ENCODE measurements at places on chromosomes 7 and 10.

DNA sequence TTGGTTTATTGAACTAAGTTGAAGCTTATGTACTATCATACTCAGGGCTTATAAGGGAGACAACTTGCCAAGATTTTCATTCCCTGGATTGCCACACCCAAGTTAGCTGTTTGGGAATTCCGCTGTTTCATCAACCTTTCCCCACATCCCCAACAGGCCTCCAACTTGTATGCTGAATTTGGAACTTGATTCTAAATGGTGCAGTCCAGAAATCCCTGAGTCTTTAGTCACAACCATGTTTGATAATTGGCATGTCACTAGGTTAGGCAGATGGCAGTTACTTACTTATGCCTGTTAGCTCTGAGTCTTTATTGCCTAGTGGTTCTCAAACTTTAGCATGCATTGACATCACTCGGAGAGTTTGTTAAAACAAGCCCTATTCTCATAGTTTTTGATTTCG, 135.4 kb upstream of the PRPS1L1 start:
- DNase-seq, result no peak

DNA sequence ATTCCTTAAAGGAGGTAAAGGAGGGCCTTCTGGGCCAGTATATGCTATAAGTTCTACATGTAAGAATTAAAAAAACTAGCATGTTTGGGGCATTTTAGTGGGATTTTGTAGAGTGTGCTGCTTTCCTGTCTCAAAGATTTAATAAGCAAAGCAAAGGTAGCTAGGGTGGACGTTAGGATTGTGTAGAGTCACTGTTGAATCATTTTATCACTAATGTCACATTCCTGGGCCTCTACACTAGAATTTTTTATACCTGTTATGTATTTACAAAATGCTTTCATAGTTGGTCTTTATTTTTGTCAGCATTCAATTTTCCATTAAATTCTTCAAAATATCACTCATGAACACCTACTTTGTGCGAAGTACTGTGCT, 139.4 kb upstream of the PHYHIPL start:
- DNase-seq, result no peak

- DNase-seq, result peak; percentile 36
These were observed 43.8 kb upstream of the CSTF2T start for GRCh38 chr10:51743146-51743545.

DNA sequence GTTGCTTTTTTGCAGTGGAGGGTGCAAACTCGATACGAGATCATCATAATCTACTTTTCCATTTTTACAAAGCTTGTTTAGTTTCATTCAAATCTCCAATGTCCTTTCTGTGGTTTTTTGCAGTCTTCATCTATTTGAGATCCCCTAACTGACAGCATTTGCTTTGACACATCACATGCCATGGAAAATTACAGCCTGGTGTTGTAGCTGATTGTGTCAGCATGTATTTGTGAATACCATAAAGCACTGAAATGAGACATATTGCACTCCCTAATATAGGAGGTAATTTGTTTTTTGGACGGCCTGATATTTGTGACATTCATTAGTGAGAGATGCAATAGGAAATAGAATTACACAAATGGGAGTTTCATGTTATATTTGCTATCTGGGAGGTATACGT, 620.8 kb downstream of the KCNMA1 start:
- DNase-seq, result no peak

DNA sequence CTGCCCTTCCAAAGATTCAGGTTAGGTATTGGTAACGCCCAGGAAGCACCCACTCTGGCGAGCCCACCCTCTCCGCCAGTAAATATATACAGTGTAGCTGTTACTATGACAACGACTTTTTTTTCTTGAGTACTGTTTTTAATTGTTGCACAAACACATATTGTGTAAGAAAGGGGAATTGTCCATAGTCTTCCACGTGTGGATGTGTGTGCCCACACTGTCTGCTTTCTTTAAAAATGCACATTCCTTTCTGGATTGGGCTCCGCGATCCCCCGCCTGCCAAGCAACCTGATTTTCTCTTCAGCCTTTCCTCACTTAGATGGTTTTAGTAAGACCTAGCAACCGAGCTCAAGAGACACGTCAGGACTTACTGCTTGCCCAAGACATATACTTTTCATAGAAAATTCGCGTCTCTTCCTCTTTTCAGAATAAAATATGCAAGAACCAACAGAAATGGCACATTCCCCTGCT, 247.8 kb downstream of the EBF3 start:
- DNase-seq, result no peak

DNA sequence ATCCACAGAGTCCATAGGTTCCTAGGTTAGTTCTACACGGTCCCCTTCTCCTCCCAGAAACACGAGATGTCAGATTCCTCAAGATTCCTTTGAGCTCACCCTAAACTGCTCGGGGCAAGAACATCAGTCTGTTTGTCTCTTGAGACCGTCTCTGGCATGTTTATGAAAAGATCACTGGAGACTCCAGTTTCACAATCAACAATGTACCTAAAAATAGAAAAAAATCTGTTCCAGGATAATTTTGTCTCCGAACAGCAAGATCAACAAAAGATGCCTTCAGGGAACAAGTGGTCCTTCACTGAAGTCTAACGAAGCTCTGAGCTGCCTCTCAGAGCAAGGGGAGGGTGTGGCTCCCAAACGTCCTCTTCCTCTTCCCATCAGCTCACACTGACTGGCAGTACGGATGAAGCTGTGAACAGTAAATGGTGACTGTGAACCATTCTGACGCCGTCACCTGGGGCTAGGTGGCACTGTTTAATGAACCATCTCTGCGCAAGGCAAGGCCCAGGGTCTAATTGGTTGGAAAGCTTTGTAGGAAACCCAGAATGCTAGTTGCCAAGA, 156.2 kb upstream of the LYZL1 start:
- no peak for DNase-seq

- no peak for DNase-seq
These were observed 73.4 kb downstream of the NOD1 start for GRCh38 chr7:30405179-30405578.

GRCh38 chr10:14712991-14713424, 61.7 kb downstream of the FAM107B start:
- no peak for DNase-seq

DNA sequence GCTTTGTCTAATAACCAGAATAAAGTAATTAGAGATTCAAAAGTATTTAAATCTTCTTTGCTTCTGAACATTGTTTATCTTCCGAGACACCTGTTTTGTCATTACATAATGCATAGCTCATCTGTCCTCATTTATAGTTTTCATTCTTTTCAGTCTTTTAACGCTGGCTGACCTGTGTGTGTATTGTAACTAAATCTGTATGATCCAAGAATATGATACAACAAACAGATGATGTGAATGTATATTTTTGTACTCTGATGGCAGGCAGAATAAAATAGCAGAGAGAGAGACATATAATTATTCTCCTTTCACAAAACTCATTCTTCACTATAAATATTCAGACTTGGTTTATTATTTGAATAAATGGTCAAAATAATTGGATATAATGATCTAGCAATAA, 80.6 kb downstream of the ORC5 start:
- peak; percentile 26 for DNase-seq

GRCh38 chr10:18658271-18659124, 733 bp upstream of the ARL5B start:
- DNase-seq, result no peak

GRCh38 chr7:131400681-131401176, 73.1 kb downstream of the MKLN1 start:
- DNase-seq, result no peak

- DNase-seq, result no peak
These were observed 12.9 kb downstream of the ATP5MF start for GRCh38 chr7:99453105-99453504.

GRCh38 chr7:154881026-154881425, 121.9 kb downstream of the PAXIP1 start:
- no peak for DNase-seq

- DNase-seq, result no peak
These were observed 55.0 kb downstream of the PRTFDC1 start for GRCh38 chr10:24897326-24897926.

GRCh38 chr10:96227206-96227605, 44.2 kb downstream of the BLNK start:
- no peak for DNase-seq

GRCh38 chr10:653991-654646, 35.3 kb downstream of the DIP2C start:
- no peak for DNase-seq

- no peak for DNase-seq
These were observed 31.3 kb downstream of the CH25H start for GRCh38 chr10:89175816-89176215.

DNA sequence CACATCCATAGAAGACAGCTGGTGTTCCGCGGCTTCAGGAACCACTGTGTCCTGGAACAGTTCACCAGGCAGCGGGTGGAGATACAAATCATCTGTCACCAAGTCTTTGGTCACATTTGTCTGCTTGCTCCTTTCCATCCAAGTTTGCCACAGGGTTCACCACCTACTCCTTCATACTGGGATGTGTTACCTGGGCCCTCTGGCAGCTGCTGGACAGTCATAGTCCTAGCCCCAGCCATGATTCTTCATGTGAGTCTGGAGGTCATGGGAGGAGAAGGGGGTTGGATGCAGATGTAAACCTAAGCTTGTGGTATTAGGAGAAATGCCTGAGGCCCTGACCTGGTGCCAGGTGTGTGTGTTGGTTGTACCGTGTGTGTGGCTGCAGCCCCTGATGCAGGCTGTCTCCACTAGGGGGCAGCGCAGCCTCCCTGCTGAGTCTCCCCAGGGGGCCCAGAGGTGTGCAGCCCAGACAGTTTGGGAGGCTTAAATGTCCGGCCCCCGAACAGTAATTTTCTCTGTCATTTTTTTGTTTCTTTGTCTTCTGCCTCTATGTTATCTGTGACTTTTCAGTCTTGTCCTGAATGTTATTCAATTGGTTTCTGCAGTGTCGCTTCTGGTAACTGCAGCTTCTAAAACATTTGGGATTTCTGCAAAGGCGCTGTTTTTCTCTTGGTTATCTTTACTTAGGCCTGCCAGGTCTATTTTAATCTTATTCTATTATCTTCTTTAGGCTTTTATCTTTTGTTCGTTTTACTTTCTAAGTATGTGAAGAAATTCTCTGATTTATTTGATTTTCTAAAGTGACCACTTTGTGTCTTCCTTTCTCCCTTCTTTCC, 14.8 kb downstream of the NPS start:
- DNase-seq, result no peak

DNA sequence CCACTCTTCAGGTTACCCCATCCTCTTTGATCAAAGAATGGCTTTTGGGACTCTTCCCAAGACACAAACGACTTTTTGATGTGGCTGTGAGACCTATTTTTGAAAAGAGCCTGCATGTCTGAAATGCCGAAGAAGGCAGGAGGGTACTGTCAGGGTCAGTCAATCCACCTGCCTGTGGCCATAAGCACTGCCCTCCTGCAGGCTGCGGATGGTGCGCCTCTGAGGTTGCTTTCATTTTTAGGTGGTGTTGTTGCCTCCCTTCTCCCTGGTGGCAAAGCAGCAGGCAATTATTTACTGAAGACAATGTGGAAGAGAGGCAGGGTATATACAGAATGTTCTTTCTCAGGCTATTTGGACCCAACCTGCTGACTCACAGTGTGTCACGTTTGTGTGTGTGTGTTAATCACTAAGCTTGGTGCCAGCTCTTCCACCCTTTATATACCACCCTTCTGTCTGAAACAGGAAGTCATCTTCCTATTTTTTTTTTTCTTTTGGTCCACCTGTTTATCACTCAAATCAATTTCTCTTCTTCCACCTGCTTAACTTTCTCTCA, 1421.2 kb upstream of the CELF2 start:
- DNase-seq, result no peak

GRCh38 chr10:92915892-92916291, 67.6 kb downstream of the EXOC6 start:
- no peak for DNase-seq

GRCh38 chr10:75016325-75016724, 95.1 kb upstream of the SAMD8 start:
- DNase-seq, result no peak

- DNase-seq, result no peak
These were observed 11.5 kb downstream of the PPIF start for GRCh38 chr10:79358811-79359210.

DNA sequence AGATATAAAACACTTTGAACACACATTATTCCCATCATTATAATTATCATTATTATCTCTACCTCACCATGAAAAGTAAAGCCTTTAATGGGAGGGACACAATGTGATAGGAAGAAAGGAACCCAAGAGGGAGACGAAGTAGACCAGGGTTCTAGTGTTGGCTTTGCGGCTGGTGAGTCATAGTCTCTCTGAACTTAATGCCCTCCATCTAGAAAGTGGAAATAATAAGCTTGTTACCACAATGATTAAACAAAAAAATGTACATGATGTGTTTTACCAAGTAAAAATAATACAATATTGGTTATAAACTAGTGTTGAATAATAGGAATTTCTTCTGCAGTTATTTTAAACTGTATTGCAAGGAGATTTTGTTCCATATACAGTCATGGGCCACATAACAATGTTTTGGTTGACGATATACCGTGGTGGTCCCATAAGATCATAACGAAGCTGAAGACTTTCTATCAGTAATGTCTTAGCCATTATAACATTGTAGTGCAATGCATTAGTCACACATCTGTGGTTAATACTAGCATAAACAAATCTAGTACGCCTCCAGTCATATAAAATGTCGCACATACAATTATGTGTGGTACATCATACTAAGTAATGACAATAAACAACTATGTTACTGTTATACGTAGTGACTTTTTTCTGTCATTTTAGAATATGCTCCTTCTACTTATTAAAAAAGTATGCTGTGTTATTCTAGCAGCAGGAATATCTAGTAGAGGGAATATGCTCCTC, 450.6 kb upstream of the SORCS1 start:
- DNase-seq, result no peak

DNA sequence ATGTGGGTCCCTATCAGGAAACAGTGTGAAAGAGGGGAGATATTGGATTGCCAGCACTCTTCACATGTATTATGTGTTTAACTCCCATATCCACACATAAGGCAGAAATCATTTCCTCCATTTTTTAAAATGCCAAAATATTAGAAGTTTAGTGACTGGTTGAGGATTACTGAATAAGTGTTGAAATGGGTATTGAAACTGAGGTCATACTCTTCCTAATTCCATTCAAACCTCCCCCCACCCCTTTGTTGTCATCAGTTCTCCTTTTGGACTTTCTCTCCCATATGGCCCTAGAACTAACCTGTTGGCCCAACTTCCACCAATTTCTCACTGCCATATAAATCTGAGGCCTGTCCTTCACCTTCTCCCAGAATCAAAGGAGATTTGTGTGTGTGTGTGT, 81.6 kb downstream of the EVX1 start:
- no peak for DNase-seq

DNA sequence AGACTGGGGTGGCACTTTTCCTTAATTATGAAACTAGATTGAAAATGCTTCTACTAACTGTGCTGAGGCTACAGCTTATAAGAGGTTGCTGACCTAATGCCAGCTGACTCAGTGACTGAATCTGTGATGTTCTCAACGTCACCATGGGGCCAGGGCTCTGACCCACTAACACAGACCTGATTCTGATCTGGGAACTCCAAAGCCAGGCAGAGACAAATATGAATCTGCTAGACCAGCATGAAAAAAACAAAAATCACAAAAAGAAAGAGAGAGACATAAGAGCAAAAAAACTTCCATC, 16.1 kb downstream of the USP6NL start:
- no peak for DNase-seq

- no peak for DNase-seq
These were observed 95.3 kb upstream of the MACROH2A2 start for GRCh38 chr10:69957241-69957885.

GRCh38 chr10:86047588-86047987, 319.0 kb downstream of the GRID1 start:
- DNase-seq, result no peak

All from DMS 273 treated with DMSO at 0.1 percent for 48 hours (cell line).